Stimulated activated CD8-positive, alpha-beta memory T cell treated with anti-CD3 and anti-CD28 coated beads, Interleukin-2, amount 100 ng/mL, for 1 hour (primary cell): ENCODE measurements at places on chromosomes 5 and 9.

- DNase-seq: peak; percentile 80
Observed at GRCh38 chr5:175729829-175730277, 72.0 kb downstream of the HRH2 start.

DNA sequence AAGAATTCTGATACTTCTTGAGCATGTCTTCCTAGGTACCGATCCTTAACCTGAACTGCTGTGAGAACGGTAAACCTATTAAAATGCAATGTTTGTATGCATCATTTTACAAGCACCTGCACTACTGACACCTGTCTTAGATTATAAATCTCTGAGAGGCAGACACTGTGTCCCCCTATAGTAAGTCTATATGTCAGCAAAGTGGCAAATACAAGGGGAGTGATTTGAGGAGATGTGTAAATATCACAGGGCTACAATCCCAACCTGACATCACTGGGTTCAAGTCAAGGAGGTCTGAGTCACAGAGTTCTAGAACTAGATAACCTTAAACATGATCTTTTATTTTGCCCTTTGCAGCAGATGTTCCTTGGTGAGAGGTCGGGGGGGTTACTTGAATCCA lies 64.1 kb downstream of the ANKH start:
- DNase-seq: no peak

DNA sequence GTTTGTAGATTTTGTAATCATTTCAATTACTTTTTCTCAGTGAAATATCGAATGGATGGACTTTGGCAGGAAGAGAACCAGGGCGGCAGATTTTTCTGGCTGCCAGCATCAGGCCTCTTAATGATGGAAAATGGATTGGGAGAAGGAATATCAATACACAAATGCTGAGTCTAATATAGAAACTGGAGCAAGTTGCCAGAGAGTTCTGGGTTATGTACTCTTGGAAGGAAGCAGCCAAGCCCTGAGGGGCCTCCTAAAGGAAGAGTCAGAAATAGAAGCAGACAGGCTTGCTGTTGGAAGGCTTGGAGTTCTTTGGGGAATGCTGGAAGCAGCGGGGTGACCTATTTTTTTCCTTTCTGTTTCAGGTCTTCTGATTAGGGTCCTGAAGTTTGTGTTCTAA lies 428.6 kb downstream of the DMAC1 start:
- DNase-seq: no peak

GRCh38 chr9:132754236-132754635 lies 84.0 kb downstream of the GTF3C4 start:
- DNase-seq: no peak

GRCh38 chr5:122333564-122333963 lies 21.5 kb downstream of the SNCAIP start:
- no peak for DNase-seq

DNA sequence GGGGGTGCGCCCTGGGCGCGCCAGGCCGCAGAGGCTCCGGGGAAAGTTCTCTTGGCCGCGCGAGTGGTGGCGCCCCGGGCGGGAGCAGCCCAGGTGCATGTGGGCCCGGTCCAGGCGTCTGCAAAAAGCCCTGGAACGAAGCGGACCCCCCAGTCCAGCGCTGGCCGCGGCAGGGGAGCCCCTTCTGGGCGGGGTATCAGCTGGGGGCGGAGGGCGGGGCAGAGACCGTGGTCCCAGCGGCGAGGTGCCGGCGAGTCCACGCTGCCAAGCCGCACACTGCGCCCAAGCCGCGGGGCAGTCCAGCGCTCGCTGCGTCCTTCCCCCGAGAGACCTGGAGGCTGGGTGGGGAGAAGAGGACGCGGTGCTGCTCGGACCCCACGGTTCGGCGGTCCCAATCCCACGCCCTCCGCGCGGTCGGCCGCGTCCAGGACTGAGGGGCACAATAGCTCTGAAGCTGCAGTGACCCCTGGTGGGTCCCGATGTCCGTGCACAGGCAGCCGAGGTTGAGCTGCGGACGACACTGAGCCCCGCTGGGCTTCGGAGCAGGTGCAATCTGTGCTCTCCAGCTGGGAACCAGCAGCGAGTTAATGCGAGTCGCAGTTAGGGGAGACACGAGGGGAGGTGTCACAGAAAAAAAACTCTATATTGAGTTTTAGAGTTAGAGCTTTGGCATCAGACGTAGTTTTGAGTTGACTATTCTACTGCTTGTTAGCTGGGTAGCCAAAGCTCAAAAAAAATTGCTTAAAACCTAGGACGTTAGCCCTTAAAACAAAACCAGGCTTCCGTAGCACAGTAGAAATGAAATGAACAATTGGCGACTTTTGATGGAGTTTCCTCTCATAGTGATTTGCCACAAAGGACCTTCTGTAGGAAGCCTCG lies 1.1 kb upstream of the EPB41L4A start:
- DNase-seq: no peak

DNA sequence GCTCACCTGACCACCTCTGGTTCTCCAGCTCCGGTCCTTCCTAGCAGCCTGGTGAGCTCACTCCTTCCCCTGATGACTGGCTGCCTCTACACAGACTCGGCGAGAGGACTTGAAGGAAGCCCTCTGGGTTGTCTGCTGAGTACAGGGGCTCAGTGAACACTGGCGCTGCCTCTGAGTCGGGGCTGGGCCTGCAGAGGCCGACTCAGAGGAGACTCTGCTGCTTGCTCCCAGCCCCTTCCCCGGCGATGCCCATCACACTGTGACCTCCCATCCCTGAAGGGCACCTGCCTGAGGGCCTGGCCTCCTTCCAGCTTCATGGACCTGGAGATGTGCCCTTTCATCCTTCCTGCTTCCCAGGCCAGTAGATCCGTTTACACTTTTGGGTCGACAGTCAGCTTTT lies 22.0 kb downstream of the CRB2 start:
- no peak for DNase-seq

GRCh38 chr5:132059696-132060500 lies 557 bp upstream of the IL3 start:
- DNase-seq: no peak

DNA sequence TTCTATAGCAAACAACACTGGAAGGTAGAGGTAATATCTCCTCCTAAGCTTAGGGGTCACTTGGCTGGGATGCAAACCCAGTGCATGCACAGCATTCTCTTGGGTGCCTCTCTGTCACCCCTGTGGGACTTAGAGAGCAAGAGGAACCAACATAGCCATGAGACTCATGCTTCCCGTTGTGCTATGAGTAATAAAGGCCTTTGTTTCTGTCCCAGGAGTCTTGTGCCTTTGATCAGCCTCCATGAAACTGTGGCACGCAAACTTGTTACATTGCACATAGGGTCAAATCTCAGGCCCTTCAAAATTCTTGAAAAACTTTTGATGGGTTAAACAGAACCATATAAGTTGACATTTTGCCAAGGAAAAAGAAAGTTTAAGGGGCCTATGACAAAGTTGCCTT lies 272.8 kb downstream of the TAF11L14 start:
- no peak for DNase-seq

- no peak for DNase-seq
Observed at GRCh38 chr9:69178583-69179011, 4.5 kb downstream of the TJP2 start.

DNA sequence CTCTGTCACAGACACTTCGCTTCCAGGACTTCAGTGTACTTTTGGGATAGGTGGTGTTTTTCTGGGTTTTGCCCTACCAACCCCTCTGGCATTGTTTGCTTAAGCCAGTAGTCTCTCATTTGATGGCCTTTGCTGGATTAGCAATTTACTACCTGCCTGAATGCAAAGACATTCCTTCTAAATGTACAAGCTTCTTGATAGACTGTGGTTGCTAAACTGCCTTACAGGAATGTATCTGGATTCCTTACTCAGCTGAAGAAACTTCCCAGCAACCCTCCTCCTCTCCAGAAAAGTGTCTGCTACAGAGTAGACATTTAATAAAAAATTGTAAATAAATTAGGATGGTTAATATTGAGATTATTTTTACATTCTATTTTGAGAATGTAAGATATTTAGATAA lies 1916.7 kb downstream of the EFNA5 start:
- DNase-seq: no peak

DNA sequence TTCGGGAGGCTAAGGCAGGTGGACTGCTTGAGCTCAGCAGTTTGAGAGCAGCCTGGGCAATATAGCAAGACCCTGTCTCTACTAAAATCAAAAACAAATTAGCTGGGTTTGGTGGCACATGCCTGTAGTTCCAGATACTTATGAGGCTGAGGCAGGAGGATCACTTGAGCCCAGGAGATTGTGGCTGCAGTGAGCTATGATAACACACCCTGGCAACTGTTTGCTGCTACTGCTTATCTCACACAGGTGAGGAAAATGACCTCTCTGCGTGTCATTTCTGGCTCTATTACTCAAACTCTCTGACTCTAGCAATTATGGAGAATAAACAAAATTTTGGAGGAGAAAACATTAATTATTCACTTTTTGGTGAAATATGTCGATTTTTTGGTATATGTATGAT lies 45.3 kb upstream of the TMC1 start:
- no peak for DNase-seq
